ENCODE measurements at places on chromosomes 3 and 15.

- DNase-seq, result no peak
Observed at GRCh38 chr3:53342353-53342752, 5.0 kb downstream of the DCP1A start.

DNA sequence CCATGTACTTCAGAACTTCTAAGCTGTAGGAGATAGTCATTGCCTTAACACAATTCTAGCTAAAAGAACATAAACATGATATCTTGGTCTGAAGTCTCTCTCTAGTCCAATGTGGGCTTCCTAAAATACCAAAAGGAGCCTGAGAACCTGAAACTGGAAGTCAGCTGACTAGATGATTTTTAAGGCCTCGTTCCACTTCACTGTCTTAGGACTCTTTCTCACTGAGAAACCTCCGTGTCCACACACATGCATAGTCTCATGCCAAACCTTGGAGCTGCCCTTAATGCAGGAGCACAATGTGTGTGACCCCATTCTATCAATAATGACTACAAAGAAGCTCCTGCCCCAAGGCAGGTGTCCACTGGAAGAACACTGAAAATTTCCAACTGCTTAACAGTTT, 87.7 kb downstream of the ETFA start:
- DNase-seq, result no peak

DNA sequence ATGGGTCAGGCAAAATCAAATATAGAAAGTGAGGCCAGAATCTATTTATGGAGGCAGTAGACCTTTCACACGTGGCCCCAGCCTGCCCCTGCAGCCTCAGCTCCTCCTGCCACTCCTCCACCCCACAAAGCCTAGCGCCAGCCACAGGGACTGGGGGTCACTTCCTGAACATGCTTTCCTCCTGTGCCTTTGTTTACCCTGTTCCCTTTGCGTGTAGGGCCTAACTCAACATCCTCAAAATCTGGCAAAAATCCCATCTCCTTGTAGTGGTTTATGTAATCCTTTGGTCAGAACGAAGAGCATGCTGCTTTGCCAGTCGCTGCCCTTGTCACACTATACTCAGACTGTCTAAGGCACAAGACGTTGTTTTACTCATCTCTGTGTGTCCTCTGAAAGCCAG, 39.6 kb downstream of the KBTBD12 start:
- no peak for DNase-seq

DNA sequence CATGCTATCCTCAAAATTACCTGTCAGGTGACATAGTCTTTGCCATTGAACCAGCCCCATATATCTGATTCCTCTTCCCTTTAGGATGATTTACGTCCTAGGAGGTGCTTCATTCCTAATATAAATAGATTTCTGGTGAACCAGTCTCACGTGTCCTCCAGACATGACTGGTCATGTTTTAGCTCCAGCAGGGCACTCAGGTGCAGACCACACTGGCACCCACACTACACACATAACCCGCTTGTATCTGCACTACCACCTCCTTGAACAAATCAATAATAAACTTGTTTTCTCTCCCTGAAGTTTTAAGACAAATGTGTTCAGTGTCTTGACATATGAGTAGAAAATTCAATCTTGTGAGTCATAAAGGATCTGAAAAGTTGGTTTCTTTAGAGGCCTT, 155.5 kb downstream of the GOLIM4 start:
- DNase-seq, result no peak

- no peak for DNase-seq
Observed at GRCh38 chr3:72635551-72635950, 212.7 kb downstream of the SHQ1 start.

DNA sequence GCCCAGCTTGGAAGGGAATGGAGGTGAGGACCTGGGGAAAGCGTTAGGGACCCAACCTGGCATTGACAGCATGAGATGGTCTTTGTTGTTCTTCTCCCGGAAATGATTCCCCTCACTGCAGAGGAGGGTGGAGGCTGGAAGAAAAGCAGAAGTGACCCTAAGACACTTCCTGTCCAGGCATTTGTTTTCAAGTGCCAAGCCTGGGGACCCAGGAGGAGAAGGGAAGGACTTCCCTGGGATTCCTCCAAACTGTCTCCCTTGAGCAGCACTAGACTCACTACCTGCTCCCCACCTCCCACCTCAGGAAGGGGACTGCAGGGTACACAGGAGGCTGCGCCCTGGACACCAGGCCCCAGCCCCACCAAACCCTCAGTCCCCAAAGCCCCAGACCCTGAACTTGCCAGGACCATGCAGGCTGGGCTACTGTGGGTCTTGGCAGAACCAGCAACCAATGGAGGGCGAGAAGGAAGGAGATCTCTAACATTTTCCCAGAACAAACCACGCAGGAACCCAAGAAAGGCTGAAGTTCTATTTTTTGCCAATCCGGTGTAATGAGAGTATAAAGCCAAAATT, 9.8 kb upstream of the VIPR1 start:
- DNase-seq, result no peak

- no peak for DNase-seq
Observed at GRCh38 chr15:84894736-84895425, 10.4 kb downstream of the SLC28A1 start.

DNA sequence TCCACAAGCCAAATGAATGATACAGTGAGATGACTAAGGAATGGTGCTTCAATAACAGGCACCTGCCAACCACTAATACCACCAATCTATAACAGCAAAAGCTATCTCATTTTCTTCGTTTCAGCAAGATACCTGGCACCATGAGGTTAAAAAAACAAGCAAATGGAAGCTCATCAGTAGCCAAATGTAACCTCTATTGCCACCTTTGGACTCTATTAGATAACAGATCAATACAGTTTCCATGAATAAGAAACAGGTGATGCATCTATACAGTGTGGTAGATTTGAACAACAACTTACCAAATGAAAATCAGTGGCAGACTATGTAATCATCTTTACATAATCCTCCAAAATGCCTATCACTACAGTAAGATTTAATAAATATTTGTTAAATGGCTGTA, 32.8 kb downstream of the PLOD2 start:
- DNase-seq, result no peak

DNA sequence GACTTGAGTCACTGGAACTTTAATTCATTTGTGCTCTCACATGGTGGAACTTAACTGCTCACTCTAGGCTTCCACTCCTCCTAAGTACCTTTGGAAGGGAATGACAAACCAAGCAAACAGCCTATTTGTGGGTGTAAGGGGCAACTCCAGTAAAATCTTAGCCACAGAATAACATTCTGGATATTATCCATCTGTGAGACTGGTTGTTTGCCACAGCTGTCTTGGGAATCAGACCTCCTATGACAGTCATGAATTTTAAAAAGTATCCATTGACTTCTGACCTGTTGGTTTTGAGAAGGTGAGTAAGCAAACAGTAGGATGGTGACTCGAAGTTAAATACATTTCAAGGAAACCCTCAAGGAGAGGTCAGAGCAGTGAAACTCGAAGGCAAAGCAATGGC, 147.3 kb upstream of the CDIN1 start:
- DNase-seq, result no peak

- peak; percentile 2 for DNase-seq
Observed at GRCh38 chr3:51311055-51311454, 74.0 kb upstream of the MANF start.

DNA sequence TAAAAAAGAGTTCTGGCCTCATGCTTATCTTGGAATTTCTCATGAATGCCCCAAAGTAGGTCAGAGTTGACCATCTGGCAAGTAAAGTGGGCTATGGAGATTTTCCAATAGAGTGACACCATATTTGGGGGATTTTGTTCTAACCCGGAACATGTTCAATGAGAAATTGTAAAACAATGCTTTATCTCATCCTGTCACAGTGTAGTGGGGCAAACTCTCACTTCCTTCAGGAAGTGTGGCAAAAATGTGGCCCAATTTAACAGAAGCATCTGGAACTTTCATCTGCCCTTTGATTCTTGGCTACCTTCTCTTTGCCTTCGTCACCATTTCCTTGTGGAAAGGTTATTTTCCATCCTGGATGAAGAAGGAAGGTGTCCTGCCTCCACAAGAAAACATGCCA, 70.8 kb downstream of the ADAMTS9 start:
- DNase-seq, result no peak

DNA sequence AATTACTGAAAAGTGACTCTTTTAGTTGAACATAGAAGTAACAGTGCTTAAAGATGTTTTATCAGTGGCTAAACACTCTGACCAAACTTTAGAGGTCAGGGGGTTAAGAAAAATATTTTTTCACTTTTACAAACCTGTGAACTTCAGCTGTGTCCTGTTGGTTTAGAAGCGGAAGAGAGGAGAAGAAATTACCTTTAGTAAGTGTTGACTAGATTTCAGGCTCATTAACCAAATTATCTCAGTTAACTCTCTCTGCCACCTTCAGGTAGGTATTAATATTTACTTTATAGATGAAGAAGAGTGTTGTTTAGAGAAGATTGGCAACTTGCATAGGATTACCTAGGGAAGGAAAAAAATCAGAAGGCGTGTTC, 151.9 kb upstream of the CMC1 start:
- no peak for DNase-seq

DNA sequence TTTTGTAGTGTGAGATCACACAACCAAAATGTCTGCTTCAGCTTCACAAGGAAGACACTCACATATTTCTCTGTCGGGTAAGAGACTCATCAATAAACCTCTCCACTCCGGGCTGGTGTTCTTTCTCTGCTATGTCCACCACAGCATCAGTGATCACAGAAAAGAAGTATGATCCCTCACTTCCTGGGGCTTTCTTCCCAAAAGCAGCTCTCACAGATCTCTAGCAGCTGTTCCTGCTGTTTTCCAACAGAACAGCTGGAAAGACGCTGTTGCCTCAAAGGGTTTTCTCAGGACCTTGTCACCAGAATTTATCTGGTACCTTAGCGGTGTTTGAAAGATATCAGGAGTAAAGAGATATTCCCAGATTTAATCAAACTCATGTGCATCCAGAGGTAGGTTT, 46.4 kb downstream of the GATM start:
- no peak for DNase-seq

GRCh38 chr3:37493485-37494080, 319.2 kb upstream of the LRRFIP2 start:
- no peak for DNase-seq

GRCh38 chr3:193830791-193831191, 237.8 kb downstream of the OPA1 start:
- no peak for DNase-seq

DNA sequence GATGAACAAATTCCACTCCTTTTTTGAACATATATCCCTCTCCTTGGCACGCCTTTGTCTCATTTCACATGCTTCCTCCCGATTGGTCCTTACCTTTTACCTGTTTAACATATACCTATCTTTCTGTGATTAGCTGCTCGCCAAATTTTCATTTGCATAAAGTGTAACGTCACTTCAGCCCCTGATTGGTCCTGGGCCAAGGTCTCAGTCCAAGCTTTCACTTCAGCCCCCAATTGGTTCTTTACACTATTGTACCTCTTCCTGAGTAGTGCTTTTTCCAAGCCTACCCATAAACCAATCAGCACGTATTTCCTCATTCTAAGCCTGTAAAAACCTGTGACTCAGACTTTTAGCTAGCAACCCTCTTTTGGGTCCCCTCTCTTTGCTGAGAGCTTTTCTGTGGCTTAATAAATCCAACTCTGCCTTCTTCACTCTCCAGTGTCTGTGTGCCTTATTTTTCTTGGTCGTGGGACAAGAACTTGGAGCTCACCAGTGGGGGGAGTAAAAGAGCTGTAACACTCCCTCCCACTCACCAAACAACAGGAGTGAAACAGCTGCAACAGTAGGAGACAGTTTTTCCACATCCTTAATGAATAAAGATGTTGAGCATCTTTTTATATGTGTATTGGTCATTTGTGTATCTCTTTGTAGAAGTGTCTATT, 584 bp upstream of the XCR1 start:
- no peak for DNase-seq

- DNase-seq, result no peak
Observed at GRCh38 chr3:38743043-38743442, 73.0 kb downstream of the SCN10A start.

- no peak for DNase-seq
Observed at GRCh38 chr3:36843065-36844051, 79.0 kb upstream of the DCLK3 start.

GRCh38 chr3:33313331-33313730, 36.1 kb downstream of the FBXL2 start:
- no peak for DNase-seq

DNA sequence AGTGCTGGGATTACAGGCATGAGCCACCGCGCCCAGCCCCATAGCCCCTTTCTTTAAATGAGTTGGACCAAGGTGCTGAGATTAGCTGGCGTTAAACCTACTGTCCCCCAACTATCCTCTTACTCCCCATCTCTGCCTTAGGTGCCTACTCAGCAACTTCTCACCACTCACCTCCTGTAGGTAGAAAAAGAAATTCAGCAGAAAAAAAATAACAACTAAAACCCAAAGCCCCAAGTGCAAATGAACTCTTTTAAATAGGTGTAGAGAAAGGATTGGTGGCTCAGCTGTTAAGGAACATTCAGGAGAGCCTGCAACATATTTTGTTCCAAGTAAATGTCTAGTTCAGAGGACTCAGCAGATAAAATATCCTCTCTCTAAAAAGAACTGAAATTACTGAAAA, 19.5 kb downstream of the SAMD7 start:
- no peak for DNase-seq

GRCh38 chr15:62444104-62445022, 279.3 kb upstream of the C2CD4B start:
- DNase-seq, result peak; percentile 89

GRCh38 chr3:153614140-153614539, 452.1 kb downstream of the RAP2B start:
- peak; percentile 18 for DNase-seq

DNA sequence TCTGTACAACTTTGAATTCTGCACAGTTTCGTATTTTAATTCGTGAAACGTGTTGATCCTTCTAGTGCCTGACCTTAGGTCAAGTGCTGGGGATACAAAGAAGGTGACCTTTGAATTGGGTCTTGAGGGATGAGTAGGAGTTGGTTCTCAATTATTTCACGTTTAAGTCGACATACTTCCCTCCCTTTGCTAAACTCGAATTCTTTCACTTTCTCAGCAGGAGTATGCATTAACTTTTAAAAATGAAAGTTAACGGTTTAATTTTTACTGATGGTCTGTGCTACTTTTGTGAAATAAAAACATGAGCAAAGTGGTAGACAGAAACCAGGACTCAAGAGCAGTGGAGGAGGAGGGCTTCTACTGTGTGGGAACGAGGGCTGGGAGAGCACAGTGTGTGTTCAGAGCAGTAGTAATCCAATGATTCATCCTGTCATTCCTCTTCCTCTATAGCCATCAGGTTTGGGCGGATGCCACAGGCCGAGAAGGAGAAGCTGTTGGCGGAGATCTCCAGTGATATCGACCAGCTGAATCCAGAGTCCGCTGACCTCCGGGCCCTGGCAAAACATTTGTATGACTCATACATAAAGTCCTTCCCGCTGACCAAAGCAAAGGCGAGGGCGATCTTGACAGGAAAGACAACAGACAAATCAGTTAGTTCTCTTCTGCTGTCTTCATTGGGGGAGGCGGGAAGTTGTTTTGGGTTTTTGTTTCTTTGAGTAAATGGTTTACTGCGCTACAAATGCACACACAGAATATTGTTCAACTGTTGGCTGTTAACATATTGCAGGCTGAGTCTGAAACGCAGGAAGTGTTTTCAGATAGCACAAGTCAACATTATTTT, 78.6 kb upstream of the TSEN2 start:
- no peak for DNase-seq

DNA sequence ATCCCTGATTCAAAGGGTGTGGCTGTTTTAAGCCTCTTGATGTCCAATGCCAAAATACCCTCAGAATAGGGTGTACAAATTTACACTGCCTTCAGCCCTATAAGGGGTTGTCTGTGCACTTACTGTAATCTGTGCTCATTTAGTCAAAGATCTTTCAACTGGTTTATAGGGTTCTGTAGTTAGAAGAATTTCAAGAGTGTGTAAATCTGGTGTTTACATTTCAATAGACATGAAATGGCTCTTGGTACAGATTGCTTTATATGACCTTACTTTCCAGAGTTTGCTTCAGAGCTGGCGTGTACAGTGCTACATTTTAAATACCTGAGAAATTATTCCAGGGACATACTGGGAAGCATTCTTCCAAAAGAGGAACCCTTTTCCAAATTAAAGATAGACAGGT, 399.3 kb downstream of the FOXP1 start:
- no peak for DNase-seq
